ENCODE measurements at places on chromosomes 12 and 14.

DNA sequence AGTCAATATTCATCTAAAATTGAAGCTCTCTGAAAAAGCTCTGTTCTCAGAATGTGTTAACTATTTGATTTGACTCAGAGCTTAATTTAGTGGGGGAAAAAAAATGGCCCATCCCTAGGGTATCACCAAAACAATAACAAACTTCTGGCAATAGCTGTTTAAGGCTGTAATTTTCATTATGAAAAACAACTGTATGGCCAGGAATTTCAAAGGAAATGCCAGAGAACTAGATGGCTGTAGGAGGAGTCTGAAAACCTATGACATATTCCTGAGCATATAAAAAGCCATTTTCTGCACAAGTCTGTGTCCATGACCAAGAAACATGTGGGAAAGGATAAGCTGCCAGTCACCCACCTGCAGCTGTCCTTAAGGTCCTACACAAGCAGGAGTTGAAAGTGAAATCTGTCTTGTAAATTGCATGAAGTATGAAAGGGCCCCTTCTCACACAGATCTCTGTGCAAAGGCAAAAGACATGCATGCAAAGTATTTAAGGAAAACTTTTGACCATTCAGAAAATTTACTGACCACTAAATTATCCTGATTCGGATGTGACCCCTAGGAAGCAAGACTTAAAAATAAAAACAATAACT, 299.1 kb downstream of the BTG1 start:
- DNase-seq: no peak

DNA sequence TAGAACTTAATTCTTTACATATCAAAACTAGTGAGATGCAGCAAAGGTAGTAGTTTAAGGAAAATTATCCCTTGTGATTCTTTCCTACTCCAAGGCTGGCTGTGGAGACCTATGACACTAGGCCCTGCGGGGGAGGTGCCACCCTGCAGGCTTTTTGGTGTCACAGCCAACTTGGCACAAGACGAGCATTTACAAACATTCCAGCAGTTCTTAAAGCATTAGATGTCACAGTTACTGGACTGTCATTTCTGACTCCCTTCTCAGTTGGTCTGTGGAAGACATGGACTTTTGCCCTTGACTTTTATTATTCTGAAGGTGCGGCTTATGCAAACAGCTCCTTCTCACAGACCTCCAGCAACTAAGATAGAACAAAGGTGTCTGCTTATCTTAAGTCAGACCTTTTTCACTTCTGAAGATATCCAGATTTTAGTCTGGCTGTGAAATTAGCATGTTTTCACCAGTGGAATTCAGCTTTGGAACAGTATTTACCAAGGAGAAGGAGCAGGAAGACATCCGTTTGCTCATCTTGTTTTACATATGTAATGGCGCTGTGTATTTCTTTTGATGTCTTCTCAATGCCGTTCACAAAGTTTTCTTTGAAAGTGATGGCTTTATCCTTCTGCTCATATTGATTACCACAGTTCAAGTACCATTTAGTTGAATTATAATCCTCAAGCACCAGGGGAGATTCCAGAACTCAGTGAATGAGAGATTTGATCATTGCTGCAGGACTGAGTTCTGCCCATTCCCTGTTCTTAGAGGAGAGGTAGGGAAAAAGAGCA, 17.9 kb downstream of the SRGAP1 start:
- DNase-seq: peak; percentile 29

DNA sequence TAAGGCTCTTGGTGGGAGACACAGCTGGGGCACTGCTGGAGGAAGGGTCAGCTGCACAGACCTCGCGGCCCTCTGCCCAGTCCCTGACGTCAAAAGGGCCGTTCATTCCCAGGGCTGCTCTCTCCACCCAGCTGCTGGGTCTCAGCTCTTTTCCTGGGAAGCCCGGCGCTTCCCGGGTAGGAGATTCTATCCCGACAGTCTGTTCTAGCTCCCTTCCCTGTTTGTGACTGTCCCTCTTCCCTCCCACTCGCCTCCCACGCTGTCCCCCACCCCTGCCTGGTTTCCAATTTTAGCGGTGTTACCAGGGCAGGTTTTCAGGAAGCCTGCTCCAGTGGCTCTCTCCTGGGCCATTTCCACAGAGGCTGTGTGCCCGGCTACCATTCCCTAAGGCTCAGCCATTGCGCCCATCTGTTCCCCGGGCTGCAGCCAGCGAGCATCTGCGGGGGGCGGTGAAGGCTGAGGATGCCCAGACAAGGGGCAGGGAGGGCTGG, 186.6 kb downstream of the CACNA1C start:
- no peak for DNase-seq

- DNase-seq: no peak
Observed at GRCh38 chr14:93533842-93534241, 103.1 kb downstream of the UNC79 start.

GRCh38 chr12:11777962-11778361, 128.5 kb downstream of the ETV6 start:
- DNase-seq: no peak

DNA sequence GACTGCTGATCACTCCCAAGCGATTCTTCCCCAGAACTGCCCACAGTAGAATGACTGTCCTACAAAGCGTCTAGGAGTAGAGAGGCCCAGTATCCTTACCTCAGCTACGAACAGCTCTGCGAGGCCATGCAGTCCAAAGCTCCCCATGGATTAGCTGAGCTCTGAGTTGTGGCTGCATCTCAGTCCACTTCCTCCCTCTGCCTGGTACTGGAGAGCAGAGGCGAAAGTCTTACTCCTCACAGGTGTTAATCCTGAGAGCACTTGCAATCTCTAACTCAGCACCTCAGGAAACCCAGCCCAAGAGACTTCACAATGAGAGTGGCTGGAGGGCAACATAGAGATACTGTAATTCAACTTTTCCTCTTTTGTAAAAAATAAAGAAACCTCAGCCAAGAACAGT, 493.1 kb downstream of the BCAT1 start:
- DNase-seq: no peak

DNA sequence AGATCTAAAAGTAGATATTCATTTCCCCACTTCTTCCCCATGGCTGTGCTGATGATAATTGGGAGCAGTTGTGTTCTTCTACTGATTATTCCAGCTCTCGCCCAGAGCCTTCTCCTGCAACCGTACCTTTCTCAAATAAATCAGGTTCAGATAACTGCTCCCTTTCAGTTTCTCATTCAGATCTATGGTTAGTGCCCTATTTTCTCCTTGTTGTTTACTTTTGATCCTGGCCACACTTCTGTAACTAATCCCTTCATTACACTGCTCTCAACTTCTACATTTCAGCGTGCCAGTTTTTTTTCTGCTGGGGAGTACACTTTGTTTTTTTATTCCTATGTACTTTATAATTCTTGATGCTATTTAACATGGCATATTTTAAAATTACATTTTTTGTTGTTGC, 2.8 kb upstream of the STRAP start:
- no peak for DNase-seq

- no peak for DNase-seq
Observed at GRCh38 chr12:4213471-4213870, 60.1 kb upstream of the CCND2 start.

GRCh38 chr14:37150414-37150813, 22.0 kb downstream of the SLC25A21 start:
- DNase-seq: peak; percentile 31

- no peak for DNase-seq
Observed at GRCh38 chr14:63262446-63262845, 56.3 kb downstream of the GPHB5 start.

GRCh38 chr12:89991807-89992590, 283.4 kb upstream of the ATP2B1 start:
- DNase-seq: no peak

DNA sequence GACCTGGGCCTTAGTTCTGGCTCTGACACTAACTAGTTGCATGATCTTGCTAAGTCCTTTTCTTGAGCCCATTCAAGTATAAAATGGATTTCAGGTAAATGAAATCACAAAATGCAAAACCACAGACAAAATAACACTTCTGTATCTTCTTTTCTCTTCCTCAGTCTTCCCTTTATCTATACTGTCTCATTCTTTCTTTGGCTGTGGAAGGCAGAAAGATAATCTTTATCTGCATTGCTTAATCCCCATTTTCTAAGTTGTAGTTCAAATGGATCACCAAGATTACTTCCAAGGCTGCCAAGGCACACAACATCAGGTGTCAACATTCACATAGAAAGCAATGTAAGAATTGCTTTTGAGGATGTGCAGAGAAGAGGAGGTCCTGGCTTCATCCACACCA, 30.3 kb downstream of the TESPA1 start:
- no peak for DNase-seq

- DNase-seq: no peak
Observed at GRCh38 chr12:108237272-108237671, 101.8 kb downstream of the CMKLR1 start.

DNA sequence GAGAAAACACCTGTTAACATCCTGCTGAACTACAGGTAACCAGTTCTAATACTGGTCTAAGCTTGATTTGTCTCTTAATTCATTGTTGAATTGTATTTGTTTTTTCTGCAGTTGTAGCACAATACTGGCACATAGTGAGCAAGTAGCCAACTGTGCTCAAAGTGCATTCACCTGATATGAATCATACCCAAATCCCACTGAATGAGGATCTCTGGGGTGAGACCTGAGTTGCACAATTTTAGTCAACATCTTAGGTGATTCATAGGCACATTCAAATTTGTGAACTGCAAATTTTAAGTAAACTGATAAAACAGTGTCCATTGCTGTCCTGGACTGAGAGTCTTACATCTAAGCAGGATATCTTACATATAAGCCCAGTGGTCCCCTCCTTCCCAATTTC, 12.8 kb downstream of the KCNC2 start:
- DNase-seq: no peak

All from iPS-NIHi11 (cell line).